ENCODE measurements at places on chromosomes 4 and X.

DNA sequence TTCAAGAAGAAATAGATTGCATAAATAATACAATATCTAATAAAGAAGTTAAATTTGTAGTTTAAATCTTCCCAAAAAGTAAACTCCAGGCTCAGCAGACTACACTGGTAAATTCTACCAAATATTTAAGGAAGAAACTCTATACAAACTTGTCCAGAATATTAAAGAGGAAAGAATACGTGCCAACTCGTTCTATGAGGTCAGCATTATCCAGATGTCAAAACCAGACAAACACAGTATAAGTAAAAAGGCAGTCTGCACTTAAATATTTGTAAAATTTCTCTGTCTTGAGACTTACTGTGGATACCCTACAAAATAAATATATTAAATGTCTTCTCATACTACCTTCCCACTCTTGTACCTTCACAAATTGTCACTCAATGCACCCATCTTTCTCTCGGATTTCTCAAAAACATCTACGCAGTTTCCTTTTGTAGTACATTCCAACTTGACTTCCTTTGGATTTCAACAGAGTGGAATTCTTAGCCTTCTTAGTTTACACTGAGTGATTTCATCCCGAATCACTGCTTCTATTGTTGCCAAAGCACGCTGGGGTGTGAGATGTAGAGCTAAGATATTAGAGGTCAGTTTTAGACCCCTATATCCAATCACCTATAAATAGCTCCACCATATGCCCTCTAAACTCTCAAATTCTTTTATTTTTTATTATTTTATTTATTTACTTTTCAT is 71.6 kb upstream of the MAB21L2 start:
- DNase-seq, result no peak

GRCh38 chr4:119643306-119644042 is 14.9 kb upstream of the PDE5A start:
- no peak for DNase-seq

GRCh38 chr4:113957956-113958355 is 21.5 kb downstream of the ARSJ start:
- DNase-seq, result no peak

GRCh38 chr4:108107729-108108382 is 60.9 kb downstream of the LEF1 start:
- no peak for DNase-seq

GRCh38 chr4:79831701-79832514 is 241.1 kb downstream of the ANTXR2 start:
- no peak for DNase-seq

GRCh38 chrX:118337687-118338086 is 8.2 kb upstream of the WDR44 start:
- DNase-seq, result no peak

Measured in stimulated activated CD8-positive, alpha-beta memory T cell treated with anti-CD3 and anti-CD28 coated beads, Interleukin-4, amount 100 ng/mL, for 4 hours (primary cell).